ENCODE measurements at places on chromosomes 1 and 21.

GRCh38 chr1:162660574-162660973, 28.3 kb downstream of the DDR2 start:
- no peak for DNase-seq

DNA sequence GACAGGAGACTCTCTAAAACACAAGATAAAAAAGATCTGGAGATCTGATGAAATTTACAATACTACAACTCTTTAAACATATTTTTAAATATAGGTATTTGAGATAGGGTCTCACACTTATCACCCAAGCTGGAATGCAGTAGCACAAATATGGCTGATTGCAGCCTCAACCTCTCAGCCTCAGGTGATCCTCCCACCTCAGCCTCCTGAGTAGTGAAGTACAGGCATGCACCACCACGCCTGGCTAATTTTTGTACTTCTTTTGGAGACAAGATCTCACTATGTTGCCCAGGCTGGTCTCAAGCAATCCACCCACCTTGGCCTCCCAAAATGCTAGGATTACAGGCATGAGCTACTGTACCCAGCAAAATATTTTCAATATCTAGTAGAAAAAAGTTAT, 170.0 kb upstream of the NR5A2 start:
- DNase-seq: no peak

DNA sequence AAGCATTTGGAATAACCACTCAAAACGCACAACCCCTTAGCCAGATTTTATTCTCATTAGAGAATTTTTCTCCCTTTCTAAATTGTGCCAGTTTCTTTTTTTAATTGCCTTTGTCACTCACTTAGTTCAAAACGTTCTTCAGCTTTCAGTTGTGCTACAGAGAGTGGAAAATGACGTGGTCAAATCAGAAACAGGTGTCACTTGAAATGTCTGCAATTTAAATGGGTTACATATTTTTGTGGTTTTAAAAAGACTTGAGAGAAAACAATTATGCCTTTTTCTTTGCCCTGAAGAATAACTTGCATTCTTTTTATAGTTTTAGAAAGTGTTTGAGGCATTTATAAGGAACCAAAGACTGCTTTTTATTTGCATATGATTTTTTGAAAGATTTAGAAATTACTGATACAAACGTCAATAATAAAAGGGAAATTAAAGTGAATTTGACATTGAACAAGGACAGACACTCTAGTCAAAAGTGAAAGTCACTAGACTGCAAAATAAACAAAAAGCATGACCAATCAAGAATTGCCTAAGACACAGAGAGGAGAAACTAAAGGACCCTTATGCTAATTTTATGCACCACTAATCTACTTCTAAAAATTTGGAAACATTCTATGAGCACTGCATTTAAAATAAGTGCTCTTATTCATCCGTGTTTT, 191.0 kb downstream of the TPR start:
- DNase-seq: no peak

- DNase-seq: no peak
Measured at GRCh38 chr1:155093911-155094621, 15.4 kb downstream of the EFNA3 start.

GRCh38 chr1:9840176-9840575, 16.4 kb upstream of the CLSTN1 start:
- DNase-seq: no peak

- no peak for DNase-seq
Measured at GRCh38 chr1:47565092-47565491, 127.2 kb downstream of the FOXD2 start.

DNA sequence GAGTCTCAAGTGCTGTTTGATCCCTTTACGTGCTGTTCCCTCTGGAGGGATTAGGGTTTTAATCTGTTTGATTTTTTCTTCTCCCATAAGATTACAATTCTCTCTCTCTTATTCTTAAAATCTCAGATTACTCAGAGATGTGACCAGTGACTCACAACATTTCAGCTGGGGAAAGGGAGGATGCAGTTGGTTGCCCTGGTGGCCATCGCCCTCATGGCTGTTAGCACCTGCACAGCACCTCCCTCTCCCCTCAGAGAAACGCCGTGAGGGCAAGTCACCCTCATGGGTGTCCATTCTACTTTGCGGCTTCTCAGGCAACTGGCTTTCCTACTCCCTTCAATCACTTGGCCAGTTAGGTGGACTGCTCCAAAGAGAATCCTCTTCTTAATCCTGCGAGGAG, 42.4 kb upstream of the KCNA3 start:
- no peak for DNase-seq

GRCh38 chr1:116508984-116509980, 61.5 kb downstream of the CD58 start:
- no peak for DNase-seq

DNA sequence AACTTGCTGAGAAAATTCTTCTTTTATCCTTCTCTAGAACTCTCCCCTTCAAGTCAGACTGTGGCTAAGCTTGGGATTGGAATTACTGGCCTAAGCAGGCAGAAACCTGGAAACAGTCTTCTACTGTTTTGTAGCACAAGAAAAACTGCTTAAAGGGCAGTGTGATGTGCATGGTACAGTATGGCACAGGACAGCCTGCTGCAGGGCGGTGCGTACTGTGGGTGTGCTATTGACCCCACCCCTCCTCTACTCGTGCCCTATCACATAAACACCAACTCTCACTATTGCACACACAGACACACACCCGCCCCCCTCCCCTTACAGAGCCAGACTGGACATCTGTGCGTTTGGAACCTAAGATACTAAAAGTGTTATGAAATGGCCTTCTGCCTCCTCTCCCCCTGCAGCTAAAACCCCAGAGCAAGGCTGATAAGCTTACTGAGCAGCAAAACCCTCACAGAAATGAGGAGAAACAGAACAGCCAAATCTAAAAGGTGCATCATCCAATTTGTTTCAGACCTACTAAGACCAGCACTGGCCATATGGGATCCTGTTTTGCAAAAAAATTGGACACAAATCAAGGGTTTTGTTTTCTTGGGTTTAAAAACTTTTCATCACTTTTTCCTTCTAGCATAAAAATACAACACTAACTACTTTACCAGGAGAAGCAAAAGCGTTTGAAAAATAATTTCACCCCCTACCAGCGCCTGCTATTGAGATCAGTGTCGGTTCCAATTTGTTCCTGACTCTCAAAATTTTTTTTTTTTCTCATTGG, 355.8 kb upstream of the LYPLAL1 start:
- DNase-seq: no peak

GRCh38 chr1:42118125-42118524, 35.1 kb upstream of the GUCA2B start:
- DNase-seq: no peak

DNA sequence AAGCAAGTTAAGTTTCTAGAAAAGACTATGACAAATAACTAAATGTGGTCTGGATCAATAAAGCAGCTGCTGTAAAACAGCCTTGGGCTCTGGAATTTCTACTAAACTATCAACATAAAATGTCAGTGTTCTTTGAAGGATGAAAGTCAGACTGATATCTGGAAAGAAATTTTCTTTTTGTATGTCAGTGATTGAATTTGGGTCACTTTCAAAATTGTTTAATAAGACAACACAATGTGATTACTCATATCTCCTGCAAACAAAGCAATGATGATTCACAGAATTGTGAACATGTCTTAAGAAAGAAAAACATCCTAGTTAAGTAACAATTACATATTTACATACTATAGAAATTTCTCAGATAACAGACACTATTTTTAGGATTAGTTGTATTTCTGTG, 826.4 kb downstream of the PLA2G4A start:
- DNase-seq: no peak

GRCh38 chr1:224160171-224160682, 22.8 kb upstream of the DEGS1 start:
- no peak for DNase-seq

All from NCI-H1436 treated with DMSO at 0.1 percent for 48 hours (cell line).